ENCODE measurements at places on chromosomes 11 and 22.
A peak's percentile ranks its signal among the peaks of the same experiment; 100 is the strongest.

DNA sequence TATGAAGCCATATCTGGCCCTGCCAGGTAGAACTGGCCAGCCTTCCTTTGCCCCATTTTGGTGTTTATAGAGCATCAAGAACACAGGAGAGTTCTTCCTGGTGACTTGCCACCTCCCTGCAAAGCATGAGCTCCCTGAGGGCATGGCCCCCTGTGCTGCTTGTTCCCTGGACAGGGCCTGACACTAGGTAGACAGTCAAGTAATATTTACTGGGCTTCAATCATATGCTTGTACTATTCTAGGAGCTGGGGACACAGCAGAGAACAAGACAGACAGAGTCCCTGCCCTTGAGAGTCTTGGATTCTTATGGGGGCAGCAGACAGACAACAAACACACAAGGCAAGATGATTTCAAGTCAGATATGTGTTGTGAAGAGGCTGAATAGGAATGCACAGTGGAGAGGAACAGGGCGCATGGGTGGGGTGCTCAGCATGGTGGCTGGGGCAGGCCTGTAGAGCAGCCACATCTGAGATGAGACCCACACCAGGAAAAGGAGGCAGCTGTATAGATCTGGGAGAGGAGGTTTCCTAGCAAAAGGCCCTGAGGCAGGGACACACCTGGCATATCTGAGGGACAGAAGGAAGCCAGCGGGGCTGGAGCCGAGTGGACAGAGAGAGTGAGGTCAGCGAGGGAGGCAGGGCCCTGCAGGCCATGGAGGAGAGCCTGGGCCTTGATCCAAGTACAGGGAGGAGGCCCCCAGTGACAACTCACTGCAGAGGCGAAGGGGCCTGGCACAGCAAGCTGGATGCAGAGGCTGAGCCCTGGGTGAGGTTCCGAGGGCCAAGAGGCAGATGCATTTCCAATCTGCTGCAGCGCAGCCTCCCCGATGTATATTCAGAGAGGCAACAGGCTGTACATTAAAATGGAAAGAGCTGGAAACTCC, 10.2 kb upstream of the CBX6 start:
- DNase-seq = no peak

DNA sequence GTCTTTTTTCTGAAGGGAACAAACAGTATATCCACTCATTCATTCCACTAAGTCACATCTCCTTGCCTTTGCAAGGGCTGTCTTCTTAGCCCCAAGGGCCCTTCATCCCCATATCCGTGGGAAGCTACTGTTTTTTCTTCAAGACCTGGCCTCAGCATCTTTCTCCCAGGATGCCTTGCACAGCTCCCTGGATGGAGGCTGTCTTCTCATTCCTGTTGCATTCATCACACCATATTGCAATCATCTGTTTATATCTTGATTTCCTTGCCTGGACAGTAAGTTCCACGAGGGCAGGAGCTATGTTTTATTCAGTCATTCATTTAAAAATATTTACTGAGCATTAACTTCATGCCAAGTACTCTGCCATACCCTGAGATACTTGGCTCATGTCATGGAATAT, 29.3 kb upstream of the NECTIN1 start:
- DNase-seq = no peak

- DNase-seq = peak; percentile 43
Observed at GRCh38 chr11:83836883-83837654, 550.9 kb upstream of the CCDC90B start.

DNA sequence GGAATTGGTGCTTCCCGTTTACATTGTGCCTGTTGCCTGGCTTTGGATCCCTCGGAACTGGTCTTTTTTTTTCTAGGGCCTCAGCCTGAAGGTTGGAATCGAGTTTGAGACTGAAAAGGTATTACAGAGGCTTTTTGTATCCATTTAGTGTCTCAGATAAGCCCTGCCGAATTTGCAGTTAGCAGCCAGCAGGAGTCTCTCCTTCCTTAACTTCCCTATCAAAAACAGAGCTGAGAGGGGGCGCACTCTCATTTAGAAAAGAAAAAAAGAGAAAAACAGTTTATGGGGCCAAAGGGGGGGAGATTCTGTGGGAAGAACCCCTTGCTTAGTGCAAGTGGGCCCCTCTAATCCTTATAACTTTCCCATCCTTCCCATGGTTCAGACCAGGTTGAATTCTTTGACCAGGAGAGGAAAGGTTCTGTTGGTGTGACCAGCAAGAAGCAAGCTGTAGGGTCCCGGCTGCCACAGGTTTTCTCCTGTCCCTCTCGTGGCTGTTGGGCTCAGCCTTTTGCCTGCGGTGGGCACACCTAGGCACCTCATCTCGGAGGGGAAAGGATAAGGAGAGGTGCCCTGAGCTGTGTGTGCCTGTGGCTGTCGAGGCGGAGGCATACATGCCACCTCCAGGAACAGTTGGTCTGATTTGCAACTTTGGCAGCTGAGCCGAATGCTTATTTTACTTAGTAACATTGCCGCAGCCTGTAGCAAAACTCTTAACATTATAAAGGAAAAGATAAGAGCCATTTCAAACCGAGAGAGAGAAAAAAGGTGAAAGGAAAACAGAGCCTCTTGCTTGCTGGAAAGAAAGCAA, 565.0 kb upstream of the CNTN5 start:
- no peak for DNase-seq

DNA sequence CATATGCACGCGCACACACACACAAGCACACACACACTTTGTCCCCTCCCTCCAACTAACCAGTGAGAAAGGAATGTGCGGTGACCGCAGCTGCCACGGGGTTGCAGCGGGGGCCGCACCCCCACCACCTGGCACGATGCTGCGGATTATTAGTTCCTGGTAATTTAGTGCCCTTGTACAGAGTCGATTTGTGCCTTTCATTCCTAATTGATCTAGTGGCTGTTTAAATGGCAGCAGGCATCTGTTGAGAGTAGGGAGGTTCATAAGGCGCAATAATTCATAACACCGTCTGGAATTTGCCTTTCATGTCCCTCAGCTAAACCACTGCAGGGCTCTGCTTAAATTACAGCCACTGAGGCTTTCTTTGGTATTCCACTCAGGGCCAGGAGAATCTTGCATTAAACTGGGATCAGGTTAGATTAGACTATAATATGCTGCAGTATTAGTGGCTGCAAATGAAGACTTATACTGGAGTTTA, 113.7 kb downstream of the FEZ1 start:
- no peak for DNase-seq

DNA sequence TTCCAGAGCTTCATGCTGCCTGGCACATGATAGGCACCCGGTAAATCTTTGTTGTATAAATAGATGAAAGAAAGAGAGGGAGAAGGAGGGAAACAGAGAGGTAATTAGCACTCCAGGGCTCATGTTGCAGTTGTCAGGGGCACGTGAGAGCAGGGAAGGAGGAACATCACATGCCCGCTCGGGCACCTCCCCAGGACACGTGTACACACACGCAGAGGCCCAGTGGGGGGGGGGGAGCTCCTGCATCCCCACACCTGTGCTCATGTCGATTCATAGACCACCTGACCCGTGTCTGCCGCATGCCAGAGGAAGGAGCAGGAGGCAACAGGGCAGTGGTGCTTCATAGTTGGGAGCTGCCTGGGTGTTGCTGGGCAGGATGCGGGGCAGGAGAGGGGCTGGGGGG, 37.1 kb upstream of the NNMT start:
- DNase-seq = no peak

DNA sequence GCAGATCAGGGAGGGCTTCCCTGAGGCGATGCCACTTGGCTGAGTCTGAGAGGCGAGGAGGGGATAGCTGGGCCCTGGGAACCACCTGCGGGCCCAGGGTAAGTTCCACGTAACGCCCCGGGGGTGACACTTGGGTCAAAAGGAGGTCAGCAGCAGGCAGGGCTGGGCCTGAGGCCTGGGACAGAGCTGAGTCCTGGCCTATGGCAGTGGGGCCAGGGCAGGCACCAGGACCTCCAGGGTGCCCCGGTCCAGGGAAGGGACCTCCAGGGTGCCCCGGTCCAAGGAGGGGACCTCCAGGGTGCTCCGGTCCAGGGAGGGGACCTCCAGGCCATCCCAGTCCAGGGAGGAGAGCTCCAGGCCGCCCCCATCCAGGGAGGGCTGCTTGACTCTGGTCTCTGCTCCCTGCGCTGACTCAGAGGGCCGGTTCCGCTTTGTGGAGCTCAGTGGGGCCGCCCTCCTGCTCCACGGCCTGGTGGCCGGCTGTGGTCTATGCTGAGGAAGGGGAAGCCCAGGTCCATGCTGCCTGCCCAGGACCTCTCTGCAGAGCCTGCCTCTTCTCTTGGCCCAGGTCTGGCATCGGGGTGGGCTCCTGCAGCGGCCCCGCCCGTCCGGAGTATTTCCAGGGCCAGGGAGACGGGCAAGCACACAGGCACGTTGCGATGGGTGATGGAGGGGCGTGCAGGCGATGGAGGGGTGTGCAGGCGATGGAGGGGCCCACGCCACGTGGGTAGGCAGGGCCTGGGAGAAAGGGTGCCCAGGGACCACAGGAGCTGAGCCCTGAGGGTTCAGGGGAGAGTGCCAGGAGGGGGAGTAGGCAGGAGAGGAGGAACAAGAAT, 19.5 kb upstream of the WNT7B start:
- no peak for DNase-seq

GRCh38 chr22:44668190-44668885, 33.7 kb upstream of the PRR5 start:
- DNase-seq = peak; percentile 59

DNA sequence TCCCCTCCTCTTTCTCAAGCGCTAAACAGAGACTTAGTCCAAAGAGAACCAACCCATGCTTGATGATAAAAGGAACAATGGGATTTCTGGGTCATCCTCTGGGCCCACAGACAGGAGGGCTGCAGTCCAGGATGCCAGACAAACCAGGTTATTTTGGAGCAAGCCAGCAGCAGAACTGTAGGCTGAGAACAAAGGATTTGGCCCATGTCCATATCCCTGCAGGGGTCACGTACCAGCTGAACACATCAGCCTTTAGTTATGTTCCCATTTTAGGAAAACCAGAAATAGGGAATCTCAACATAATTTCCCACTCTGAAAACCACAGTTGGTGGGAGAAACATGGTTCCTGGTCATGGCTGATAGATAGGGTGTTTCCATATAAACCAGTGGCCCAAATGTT, 533.6 kb upstream of the CADM1 start:
- DNase-seq = no peak

GRCh38 chr11:9004183-9004926, 554 bp upstream of the NRIP3 start:
- DNase-seq = no peak

GRCh38 chr22:26324150-26324549, 104.9 kb upstream of the ASPHD2 start:
- no peak for DNase-seq

GRCh38 chr11:121814962-121815361, 301.1 kb downstream of the BLID start:
- no peak for DNase-seq

Data from HuH-7 (cell line).